NK-92 treated with Interleukin-12 subunit alpha and Interleukin-12 subunit beta, amount 100 ng/mL, for 24 hours (cell line): ENCODE measurements at places on chromosomes 13 and 19.

DNA sequence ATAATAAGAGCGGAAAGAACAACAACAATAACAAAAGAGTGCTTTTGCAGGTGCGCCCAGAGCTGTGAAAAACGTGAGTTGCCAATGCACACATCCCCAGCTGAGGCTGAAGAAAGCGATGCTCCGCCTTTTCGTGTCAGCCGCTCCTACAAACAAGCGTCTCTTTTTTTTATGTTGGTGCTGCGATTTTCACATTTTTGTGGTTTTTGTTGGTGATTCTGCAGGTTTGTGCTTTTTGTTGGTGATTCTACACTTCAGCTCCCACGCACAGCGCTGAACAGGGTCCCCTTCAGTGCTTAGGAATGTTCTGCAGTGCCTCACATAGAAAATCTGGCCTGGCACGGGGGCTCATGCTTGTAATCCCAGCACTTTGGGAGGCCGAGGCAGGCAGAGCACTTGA is 7.3 kb upstream of the SBK3 start:
- no peak for DNase-seq

- no peak for DNase-seq
Observed at GRCh38 chr13:98730441-98730840, 22.0 kb downstream of the SLC15A1 start.

GRCh38 chr19:55536366-55536765 is 567 bp downstream of the SBK2 start:
- no peak for DNase-seq

GRCh38 chr13:25190771-25191170 is 18.7 kb upstream of the AMER2 start:
- DNase-seq = no peak

DNA sequence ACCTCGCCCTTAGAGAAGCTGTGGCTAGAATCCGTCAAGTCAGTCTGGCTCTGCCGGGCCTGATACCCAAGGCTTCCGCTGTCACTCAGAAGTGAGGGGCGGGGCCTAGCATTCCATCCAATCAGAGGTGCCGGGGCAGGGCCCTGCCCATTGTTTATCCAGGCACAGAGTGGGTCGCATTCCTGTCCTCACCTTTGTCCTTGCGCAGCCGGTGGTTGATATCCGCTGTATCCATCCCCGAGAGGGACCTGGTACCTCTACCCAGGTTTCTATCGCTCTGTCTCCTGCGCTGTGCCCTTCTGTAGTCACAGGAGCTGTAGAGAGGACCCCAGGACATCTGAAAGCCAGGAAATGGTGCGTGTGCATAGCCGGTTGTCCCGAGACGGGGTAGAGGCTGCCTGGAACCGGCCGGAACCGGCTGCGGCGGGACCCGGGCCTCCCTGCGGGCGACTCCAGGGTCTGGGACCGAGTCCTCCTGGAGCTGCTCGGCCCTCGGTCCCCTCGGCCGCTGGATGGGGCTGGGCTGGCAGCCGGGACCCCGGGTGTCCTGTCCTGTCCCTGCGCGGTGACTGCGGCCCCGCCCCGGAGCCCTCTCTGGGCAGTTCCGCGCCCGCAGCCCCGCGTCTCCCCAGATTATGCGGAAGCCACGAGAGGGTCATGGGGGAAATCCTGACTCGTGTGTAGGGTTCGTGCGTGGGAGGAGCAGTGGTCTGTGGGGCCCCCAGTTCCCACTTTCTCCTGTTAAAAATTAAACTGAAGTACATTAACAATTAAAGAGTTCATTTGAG is at the start of gene ZNF763:
TSS of gene ZNF763 (plus strand) at position 183 of the 788 bp plus-strand sequence. CDS start at position 352, 169 bp downstream.
- peak; percentile 64 for DNase-seq
